ENCODE measurements at places on chromosomes 16 and 17. TPM values are rescaled to one million over a fixed set of nuclear protein-coding genes. Genes with fewer than 3 reads are reported as not detected.

DNA sequence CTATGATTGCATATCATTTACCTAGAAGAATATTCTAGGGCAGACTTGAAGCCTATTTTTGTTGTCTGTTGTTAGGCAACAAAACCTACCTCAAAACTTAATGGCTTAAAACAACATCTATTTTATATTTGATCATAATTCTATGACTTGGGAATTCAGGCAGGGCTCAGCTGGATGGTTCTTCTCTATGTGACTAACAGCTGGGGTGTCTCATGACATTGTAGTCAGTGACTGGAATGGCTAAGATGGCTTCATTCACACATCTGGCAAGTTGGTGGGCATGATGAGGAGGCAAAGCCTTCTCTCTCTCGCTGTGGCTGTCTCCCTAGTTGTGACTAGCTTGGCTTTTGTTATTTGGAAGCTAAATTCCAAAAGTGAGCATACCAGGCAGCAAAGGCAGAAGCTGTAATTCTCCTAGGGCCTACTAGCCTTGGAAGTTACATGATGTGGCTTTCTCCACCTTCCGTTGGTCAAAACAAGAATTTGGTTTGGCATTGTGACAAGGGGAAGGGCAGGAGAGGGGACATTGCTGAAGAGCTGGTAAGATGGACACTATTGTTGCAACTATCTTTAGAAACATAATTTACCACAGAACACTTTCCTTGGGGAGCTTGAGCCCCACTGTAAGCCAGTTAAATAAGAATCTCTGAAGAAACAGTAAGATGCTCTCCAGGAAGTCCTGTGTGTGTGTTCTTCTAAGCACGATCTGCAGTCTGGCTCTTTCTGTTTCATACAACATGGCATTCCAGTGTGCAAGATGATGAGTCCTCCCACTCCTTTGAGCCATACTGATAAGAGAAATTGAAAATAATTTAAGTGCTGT, 39.4 kb downstream of the ZNRF1 start:
- DNase-seq = no peak

DNA sequence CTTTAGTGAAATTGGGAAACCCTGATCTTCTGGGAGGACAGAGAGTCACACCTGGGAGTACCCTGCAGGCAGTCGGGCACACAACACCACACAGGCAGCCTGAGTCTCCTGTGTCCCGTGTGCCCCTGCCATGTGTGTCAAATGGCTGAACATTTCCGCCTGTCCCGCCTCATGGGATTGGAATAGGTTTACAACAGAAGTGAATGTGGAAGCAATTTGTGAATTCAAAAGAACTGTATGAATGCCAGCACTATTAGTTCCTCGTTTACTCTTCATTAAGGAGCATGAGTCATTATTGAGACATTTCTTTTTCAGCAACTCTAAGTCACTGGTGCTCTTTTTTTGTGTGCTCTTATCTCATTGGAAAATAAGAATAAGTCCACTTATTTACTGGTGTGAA, 226.5 kb downstream of the PMP22 start:
- DNase-seq = no peak

DNA sequence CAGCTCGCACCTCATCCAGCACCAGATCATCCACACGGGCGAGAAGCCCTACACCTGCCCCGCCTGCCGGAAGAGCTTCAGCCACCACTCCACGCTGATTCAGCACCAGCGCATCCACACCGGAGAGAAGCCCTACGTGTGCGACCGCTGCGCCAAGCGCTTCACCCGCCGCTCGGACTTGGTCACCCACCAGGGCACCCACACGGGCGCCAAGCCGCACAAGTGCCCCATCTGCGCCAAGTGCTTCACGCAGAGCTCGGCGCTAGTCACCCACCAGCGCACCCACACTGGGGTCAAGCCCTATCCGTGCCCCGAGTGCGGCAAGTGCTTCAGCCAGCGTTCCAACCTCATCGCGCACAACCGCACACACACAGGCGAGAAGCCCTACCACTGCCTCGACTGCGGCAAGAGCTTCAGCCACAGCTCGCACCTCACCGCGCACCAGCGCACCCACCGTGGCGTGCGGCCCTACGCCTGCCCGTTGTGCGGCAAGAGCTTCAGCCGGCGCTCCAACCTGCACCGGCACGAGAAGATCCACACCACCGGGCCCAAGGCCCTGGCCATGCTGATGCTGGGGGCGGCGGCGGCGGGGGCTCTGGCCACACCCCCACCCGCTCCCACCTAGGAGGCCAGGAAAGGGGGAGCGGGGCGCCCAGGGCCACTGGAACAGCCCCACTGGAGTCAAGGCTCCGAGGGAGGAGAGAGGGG, 7.5 kb downstream of the ZNF205 start:
- no peak for DNase-seq

DNA sequence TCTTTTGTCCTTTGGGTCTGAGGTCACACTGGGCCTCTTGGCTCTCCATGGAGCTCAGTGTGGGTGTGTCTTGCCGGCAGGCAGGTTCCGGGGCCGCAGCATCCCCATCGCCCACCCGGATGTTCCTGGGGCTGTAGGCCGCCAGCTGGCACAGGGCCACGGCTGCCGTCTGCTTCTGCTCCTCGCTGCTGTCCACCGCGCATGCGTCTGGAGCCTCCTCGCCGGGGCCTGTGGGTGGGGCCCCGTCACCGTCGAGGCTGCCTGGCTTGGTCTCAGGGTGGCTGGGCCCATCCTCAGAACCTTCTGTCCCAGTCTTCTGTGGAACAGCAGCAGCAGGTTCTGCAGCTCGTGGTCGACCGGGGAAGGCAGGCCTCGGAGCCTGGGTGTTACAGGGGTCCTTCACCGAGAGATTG, 9.6 kb downstream of the ZNF750 start:
- DNase-seq = no peak

DNA sequence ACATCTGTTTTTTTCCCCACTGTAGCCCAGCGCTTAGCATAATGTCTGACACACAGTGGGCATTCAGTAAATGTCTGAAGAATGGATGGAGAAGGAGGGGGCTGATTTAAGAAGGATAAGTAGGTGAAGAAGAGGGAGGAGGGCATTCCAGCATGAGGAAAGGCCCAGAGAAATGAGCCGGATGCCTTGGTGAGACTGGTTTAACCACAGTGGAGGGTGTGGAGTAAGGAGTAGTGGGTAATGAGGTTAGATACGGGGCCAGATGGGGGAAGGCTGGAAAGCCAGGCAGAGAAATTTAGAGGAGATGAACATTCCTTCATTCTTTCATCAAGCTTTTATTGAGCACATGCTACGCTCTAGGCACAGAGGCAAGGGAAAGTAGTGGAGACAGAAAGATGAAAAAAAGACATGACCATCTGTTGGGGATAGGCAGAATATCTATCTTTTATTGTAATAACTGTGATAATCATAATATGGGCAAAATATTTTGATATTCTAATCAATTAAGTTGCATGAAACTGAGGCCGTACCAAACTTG, 43.7 kb upstream of the NFAT5 start:
- DNase-seq = no peak

- no peak for DNase-seq
Observed at GRCh38 chr16:72854267-72854959, 193.5 kb downstream of the ZFHX3 start.

- no peak for DNase-seq
Observed at GRCh38 chr16:717450-718245, 2.7 kb downstream of the METRN start.

GRCh38 chr16:28554634-28555423, 1.1 kb downstream of the SGF29 start:
- DNase-seq = no peak

DNA sequence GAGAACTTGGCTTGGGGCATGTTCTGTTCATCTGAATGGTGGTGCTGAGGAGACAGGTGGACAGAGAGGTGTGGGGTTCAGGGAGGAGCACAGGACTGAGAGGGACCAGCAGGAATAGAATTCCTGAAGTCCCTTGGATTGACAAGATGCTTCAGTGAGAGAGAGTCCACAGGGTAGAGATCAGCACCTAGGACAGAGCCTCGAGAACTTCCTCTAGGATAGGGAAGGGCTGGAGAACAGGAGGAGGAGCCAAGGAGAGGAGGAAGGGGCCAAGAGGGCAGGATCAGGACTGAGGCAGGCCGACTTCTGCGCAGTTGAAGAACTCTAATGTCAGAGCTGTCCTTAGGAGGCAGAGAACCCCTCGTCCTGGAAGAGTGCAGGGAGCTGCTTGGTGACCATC, 138.4 kb downstream of the PRKCB start:
- no peak for DNase-seq

DNA sequence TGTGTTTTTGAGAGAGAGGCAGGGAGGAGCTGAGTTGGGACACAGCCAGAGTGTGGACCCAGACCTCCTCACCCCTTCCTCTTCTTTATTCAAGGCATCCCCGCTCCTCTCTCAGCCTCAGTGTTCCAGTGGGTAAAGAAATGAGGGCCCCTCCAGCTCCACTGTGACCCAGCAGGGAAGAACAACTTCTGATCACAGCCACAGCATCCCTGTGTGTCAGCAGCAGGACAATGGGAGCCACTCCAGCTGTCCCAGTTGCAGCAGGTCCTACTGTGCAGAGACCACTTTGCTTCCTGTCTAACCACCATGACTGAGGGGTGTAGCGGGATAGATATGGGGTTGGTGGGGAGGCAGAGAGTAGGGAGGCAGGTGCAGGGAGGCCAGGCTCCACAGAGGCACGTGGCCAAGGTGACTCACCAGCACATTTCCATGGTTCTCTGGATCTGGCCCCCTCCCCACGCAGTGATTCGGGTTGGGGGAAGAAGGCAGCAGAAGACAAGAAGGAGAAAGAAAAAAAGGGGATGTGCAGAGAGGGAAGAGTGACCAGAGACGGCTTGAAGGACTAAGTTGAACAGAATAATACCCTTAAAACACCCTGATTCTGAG, 24.5 kb downstream of the PIK3R5 start:
- DNase-seq = no peak

- no peak for DNase-seq
Observed at GRCh38 chr17:46810837-46811236, 7.7 kb downstream of the WNT3 start.

DNA sequence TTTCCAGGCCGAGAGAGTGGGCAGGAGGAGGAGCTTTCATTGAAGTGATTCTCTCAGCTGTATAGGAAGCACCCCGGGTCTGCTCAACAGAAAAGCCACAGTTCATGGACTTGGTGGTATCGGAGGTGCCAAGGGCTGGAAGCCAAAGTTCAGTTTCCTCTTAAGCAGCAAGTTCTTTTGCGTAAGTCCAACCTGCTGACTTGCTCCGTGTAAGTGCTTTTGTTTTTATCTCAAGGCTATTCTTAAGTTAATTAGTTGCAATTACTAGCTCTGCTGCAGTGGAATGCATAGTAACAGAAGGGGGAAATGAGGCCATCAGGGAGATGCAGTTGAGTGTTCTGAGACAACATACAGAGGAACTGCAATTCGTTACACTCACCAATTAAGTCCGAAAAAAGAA, 44.6 kb downstream of the SMIM36 start:
- no peak for DNase-seq

GRCh38 chr17:45405250-45406086, 27.2 kb downstream of the ARHGAP27 start:
- no peak for DNase-seq

DNA sequence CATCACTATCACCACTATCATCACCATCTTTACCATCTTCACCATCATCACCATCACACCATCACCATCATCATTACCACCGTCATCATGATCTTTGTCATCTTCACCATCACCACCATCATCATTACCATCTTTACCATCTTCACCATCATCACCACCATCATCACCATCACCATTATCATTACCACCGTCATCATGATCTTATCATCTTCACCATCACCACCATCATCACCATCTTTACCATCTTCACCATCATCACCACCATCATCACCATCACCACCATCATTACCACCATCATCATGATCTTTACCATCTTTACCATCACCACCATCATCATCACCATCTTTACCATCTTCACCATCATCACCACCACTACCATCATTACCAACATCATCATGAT, 10.2 kb upstream of the ZNF469 start:
- DNase-seq = no peak

DNA sequence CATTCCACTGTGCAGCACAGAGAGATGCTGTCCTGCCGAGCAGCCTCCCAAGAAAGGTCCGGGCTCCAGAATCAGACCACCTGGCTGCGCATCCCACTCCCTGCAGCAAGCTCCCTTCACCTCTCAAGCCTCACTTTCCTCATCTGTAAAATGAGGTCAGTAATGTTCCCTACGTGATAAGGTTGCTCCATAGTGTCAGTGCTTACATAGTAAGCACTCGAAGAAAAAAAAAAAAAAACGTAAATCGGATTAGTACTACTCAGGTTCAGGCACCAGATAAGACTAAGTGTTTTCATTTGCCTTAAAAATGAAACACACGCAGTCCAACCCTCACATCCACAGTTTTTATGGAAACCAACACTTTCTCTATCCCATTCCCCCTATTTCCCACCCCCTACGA, 76.7 kb downstream of the CCT6B start:
- no peak for DNase-seq

DNA sequence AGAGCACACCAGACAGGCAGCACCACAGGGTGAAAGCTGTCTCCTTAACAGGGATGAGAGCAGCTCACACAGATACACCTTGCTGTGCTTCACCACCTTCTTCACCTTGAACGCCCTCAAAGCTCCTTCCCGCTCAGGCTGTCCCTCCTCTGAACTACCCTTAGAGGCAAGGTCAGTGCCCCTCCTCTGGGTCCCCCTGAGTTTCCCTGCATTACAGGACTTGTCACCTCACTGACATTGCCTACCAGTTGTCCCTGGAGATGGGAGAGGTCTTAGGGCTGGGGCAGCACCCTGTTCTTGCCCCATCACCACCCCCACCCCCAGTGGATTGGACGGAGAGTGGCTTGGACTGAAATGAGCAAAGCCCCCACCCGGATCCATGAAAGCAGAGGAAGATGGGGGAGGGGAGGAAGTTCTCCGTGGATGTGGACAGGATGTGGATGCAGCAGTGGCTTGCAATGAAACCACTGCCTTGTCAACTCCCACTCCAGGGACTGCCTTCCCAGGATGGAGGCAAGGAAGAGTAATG, 73.2 kb upstream of the CDH5 start:
- no peak for DNase-seq

DNA sequence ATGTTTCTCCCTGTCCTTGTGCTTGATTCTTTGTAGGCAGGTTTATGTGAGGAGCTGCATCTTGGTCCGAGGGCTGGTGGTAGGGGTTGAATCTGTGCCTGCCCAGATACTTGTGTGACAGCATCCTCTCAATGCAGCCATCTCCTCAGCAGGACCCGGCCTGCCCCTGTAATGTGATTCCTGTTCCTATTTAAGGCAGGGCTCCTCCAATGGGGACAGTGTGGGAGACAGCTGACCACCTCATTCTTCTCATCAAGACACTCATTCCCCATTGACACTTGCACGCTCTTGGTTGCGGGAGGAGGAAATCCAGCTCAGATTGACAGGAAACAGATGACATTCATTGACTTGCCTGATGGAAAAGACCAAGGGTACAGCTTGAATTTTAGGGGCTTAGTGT, 384.5 kb downstream of the CPPED1 start:
- DNase-seq = no peak

- DNase-seq = no peak
Observed at GRCh38 chr16:79703066-79703465, 102.5 kb upstream of the MAF start.

Gene CCDC154
- 0.13 TPM for total RNA-seq

Gene TEKT1
- not detected for total RNA-seq

Gene GPR179
- total RNA-seq = not detected

Gene PTX4
- not detected for total RNA-seq

Gene KRTAP4-4
- total RNA-seq = not detected

Gene NEUROD2
- not detected for total RNA-seq

Gene TIMP2
- total RNA-seq = 39.5 TPM
